Cerebellum (tissue), 4 donors: ENCODE measurements at places on chromosomes 2 and 18. TPM values are rescaled to one million over a fixed set of nuclear protein-coding genes. Genes with fewer than 3 reads are reported as not detected.

The REG3G gene
- not detected for total RNA-seq

- DNase-seq: no peak
Measured at GRCh38 chr2:143802242-143802641, 673.0 kb downstream of the ARHGAP15 start.

The FBXO36 gene
- 8.1 TPM for total RNA-seq

The GREB1L gene
- 66.2 TPM for total RNA-seq

DNA sequence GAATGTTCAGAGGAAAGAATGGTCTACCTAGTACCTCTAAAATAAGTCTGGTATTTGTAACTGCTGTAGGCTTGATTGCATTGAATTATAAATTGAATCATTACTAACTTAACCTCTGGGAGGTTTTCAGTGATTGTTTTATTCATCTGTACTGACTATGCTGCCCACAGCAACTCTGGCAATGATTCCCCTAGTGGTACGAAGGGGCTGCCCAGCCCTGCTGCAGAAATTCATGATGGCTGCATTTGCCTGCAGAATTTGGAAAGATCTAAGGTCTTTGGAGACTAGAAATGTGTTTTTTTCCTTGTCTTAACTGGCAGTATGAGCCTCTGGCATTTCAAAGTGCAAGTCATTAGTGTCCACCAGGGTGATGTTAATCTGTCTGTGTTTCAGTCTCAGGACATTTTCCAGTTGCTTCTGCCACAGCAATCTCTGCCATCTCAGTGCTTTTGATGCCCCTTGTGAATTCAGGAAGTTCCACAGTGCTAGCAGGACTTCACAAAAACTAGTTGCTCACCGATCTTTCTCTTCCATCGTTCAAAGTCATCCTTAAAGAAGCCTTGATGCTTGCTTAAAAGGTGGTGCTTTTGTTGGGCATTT lies 13.4 kb upstream of the LRPPRC start:
- DNase-seq: no peak

- DNase-seq: no peak
Measured at GRCh38 chr2:98914713-98915580, 21.1 kb downstream of the CRACDL start.

The HOXD3 gene
- not detected for total RNA-seq

DNA sequence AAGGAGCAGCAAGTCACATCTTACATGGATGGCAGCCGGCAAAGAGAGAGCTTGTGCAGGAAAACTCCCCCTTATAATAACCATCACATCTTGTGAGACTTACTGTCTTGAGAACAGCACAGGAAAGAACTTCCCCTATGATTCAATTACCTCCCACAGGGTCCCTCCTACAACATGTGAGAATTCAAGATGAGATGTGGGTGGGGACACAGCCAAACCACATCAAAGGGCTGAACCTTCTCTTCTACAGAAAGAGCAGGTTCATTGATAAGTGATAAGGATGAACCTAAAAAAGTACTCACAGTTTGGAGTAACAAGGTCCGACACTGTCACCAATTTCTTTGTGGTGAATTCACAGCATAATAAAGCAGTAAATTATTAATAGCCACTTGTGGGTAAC lies 422.2 kb upstream of the FSIP2 start:
- no peak for DNase-seq

DNA sequence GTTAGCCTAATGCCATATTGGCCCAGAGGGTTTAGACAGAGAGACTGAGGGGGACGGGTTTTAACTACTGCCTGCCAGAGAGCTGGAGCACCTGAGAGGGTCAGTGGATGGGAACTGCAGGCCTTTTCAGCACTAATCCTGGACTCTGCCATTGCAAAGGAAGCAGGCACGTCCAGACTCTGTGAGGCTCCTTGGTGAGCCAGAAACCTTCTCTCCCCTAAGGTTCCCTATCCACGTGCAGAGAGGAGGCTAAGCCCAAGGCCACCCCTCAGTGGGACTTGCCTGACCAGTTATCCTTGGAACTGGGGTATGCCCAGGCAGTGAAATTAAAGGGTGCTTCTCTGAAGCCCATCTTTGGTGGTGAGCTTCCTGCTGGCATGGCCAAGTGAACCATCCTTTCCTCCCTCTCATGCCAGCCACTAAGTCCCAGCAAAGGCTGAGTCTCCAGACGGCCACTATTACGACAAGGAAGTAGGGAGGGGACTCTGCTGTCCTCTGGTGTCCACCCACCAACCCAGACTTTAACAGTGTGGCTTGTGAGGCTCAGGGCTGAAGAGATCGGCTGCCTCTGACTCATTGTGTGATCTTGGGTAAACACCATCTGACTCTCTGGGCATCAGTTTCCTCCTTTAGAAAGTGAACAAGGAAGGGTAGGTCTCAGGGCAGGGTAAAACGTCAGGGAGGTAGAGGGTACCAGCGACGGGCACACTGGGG lies 3.9 kb upstream of the MLPH start:
- DNase-seq: no peak

GRCh38 chr2:96359310-96359709 lies 23.7 kb downstream of the NCAPH start:
- DNase-seq: no peak

- no peak for DNase-seq
Measured at GRCh38 chr2:201696151-201696659, 2.2 kb downstream of the MPP4 start.

The CPO gene
- total RNA-seq: not detected

The LYPD6 gene
- total RNA-seq: 7.5 TPM

DNA sequence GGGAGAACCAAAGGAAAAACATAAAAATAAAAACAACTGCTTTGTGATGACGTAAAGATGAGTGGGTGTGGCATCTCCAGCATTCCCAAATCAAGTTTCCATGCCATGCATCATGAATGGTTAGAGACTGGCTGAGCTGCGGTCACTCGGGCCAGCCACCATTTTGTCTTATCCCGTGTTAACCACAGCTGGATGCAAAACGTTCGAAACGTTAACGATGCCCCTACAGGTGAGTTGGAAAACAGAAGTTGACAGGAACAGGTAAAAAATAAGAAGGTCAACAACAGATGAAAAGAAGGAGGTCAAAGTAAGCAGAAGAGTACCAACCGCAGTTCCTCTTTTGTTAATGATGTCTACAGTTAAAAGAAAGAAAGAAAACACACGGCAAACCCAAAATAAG lies 411.1 kb downstream of the NRXN1 start:
- no peak for DNase-seq

DNA sequence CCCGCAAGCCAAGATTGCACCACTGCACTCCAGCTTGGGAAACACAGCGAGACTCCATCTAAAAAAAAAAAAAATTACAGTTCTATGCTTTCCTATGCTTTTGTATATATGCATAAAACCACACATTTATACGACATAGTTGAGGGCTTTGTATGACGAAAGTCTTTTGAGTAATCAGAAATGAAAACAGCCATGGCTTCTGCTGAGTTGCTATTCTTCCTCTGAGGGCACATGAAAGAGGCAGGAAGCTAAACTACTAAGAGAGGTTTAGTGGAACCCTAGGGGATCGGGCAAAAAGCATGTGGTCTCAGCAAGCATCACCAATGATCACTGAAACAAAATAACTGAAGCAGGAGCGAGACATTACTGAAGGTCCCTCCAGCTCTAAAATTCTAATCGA lies 99.6 kb downstream of the ZAP70 start:
- DNase-seq: no peak

The PAX8 gene
- not detected for total RNA-seq

The CHRND gene
- 0.18 TPM for total RNA-seq

The G6PC2 gene
- not detected for total RNA-seq

DNA sequence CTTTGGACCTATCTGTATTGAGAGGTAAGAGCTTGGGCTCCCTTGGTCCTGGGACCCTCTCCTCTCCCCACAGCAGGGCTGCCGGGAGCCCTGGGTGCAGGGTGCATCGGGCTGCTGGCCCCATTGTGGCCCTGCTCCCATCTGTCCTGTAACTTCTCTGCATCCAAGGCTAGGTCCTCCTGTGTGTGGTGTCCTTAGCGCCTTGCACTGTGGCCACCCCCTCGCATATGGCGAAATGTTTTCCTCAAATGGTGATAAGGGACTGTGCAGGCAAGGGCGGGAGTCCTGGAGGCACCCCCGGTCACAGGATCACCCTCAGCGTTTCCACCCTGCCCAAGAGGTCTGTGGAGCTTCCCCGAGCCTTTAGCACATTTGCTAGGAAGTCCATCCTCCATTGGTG lies 208.2 kb downstream of the SH3RF3 start:
- DNase-seq: no peak

GRCh38 chr2:151805961-151806360 lies 22.3 kb downstream of the ARL5A start:
- DNase-seq: no peak
